ENCODE measurements at places on chromosomes 13 and 19.

DNA sequence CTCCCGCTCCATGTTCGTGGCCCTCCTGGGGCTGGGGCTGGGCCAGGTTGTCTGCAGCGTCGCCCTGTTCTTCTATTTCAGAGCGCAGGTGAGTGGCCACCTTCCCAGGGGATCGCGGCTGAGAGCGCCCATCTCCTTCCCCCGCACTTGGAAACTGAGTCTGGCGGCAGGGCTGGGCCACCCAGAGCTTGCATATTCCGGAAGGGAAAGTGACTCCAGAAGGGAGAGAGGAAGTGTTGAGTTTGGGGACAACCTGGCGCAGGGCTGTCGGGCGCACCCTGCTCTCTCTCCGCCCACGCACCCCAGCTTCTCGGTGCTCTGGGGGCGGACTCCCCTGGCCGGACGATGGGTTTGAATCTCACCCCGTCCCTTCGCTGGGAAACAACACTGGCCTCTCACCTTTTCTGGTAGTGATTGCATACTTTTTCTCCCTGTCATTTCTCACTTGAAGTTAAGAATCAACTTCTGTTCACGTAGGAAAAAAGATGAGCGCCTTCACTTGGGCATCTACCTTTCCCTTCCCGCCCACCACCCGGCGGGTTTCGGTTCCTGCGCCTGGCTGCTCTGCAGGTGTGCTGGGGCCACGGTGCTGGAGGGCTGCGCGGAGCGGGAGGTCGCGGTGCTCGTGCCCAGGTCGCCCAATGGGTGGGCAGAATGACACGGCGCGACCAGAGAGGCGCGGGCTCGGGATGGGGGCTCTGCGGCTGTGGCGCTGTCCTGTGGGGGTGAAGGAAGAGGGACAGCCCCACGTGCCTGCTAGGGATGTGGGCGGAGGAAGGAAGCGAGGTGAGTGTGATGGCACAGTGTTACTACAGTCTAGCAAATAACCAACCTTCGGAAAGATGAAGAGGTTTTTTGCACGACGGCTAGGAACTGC lies 721 bp downstream of the TNFSF11 start:
- peak; percentile 58 for DNase-seq

- DNase-seq = no peak
These were observed 353.8 kb downstream of the DNAJC15 start for GRCh38 chr13:43377149-43377548.

- no peak for DNase-seq
These were observed 20.5 kb downstream of the VASP start for GRCh38 chr19:45527731-45528130.

GRCh38 chr13:99406799-99407201 lies 94.5 kb upstream of the TM9SF2 start:
- DNase-seq = no peak

- DNase-seq = no peak
These were observed 13.1 kb downstream of the SULT2B1 start for GRCh38 chr19:48565090-48565489.

GRCh38 chr13:44565881-44566280 lies 10.2 kb downstream of the TSC22D1 start:
- DNase-seq = no peak

DNA sequence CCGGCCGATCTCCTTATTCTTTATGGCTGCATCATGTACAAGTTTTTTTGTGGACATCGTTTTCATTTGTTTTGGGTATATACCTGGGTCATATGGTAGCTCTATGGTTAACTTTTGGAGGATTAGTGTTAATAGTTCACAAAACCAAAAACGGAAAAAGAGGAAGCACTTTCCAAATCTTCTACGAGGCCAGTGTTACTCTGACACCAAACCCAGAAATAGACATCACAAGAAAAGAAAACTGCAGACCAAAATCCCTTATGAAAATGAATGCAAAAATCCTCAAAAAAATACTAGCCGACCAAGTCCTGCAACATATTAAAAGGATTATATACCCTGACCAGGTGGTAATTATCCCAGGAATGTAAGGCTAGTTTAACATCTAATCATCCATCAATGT lies 29.8 kb downstream of the ADGRE2 start:
- no peak for DNase-seq

- DNase-seq = no peak
These were observed 1181.8 kb downstream of the EFNB2 start for GRCh38 chr13:105353654-105354053.

- DNase-seq = no peak
These were observed 104.5 kb downstream of the URI1 start for GRCh38 chr19:30046522-30046921.

DNA sequence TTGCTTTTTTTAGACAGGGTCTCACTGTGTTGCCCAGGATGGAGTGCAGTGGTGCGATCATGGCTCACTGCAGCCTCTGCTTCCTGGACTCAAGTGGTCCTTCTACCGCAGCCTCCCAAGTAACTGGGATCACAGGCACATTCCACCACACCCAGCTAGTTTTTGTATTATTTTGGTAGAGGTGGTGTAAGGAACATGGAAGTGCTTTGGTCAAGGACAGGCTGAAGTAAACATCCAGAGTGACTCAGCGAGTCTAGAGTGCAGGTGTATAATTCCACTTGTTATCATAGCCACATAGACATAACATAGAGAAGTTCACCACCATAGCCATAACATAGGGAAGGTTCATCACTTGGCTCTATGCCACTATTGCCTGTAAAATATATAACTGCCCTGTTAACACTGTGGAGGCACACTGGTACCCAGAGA lies 98.6 kb downstream of the RBM26 start:
- no peak for DNase-seq

DNA sequence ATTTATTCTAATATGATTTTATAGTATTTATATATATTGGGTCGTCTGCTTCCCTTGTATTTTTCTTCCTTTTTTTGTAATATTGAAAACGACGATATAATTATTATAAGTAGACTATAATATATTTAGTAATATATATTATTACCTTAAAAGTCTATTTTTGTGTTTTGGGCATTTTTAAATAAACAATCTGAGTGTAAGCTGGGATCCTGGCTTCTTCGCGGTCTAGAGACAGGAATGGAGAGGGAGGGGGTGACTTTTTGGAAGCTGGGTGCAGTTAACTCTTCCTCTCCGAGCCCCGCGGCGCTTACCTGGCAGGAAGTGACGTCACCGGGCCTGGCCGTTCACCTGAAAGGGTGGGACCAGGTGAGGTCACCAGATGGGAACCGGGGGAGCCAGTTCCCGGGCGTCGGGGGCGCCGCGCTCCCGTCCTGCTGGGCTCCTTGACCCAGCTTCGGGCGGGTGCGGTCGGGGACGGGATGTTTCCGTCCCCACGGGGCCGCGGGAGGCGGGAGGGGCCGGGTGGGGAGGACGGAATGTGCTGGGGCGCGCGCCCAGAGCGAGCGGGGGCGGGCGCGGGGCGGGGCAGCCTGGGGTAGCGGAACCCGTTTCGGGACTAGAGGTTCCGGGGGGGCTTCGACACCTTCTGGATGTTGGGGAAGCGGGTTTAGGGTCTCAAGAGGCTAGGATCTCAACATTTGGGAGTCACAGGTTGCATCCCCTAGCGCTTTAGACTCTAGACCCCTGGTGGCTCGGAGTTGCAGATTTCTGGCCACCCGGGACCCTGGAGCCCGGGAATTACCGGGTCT lies 2.8 kb downstream of the ZFP36 start:
- DNase-seq = no peak

- DNase-seq = peak; percentile 12
These were observed 693 bp downstream of the XPO4 start for GRCh38 chr13:20901668-20902437.

GRCh38 chr19:19464339-19465098 lies 50.8 kb downstream of the TSSK6 start:
- DNase-seq = no peak
